ENCODE measurements at places on chromosomes 7 and 10.

DNA sequence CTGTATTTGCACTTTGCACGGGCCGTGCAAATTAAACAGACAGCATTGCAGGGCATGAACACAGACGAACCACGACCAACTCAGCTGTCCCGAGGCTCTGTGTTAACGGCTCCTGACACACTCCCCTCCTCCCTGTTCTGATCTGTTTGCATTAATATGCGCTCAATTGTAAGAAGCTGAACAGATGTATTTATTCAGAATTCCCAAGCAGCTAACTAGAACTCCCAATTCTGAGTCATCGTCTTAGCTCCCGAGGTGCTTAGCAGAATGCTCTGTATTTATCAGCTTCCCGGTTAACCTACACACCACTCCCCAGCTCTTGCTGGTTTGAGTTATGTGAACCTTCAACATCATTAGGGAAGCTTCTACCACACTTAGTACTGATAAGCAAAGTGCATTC, 286.4 kb downstream of the PTPRN2 start:
- no peak for DNase-seq

DNA sequence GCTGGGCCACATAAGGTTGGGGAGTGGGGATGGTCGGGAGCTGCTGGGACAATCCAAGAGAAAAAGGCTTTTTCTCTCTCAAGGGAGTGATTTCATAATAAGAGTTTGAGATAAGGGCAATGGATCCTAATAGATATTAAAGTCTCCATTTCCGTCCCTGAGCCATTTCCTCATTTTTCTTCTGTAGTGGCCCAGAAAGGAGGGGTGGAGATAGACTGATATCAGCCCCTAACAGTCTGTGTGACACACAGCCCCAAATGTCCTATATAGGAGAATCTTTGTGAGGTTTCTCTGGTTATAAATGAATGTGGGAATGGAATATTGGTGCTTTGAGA, 35.2 kb downstream of the PRSS2 start:
- DNase-seq = no peak

GRCh38 chr10:504806-505205, 184.7 kb downstream of the DIP2C start:
- DNase-seq = no peak

- no peak for DNase-seq
Measured at GRCh38 chr10:104099269-104099668, 13.6 kb upstream of the COL17A1 start.

DNA sequence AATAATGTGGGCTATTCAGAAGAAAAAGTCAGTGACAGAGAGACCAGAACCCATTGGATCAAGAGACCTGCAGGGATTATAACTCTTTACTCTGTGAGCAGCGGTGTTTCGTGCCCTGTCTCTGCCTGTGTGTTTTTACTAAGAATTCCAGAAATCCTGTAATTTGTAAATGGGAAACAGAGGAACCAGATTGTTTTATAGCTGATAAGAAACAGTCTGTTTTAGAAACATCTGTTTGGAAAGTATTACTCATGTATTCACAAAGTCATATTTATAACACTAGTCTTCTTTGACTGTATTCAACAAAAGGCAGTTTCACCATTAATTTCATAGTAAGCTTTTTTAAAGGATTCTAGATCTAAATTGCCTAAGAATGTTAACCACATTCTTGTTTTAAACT, 30.0 kb upstream of the VDAC2 start:
- no peak for DNase-seq

Measured in activated T-helper 1 cell treated with anti-CD3 and anti-CD28 coated beads, Interleukin-2, amount 50 U/mL, for 16 hours (primary cell).